ENCODE measurements at places on chromosomes 5 and 9. TPM values are rescaled to one million over a fixed set of nuclear protein-coding genes. Genes with fewer than 3 reads are reported as not detected.
A peak's percentile ranks its signal among the peaks of the same experiment; 100 is the strongest.

The RANBP3L gene
- 3.8 TPM for total RNA-seq

The CYSRT1 gene
- total RNA-seq: 1.5 TPM

The NDUFS6 gene
- 35.1 TPM for total RNA-seq

The ADAMTS13 gene
- total RNA-seq: 8.8 TPM

The TPPP gene
- 0.13 TPM for total RNA-seq

The PROB1 gene
- total RNA-seq: 1.6 TPM

The HTR4 gene
- not detected for total RNA-seq

The F12 gene
- 1.0 TPM for total RNA-seq

- no peak for DNase-seq
Observed at GRCh38 chr9:72537011-72537545, 15.7 kb downstream of the TMC1 start.

DNA sequence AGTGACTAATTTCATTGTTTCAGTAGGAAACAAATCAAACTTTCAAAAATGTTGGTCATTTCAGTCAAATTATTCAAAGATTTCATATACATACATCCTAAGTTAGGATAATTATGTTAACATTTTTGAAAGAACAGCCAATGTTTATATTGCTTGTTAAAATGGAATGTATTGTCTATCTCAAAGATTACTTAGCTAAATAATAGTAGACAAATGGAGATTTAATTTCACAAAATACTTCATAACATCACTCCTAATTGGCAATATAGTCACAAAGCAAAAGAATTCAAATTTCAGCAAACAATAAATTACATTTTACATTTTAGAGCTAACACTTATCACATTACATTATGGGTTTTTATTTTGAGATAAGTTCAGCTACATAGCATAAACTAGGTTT is 25.4 kb downstream of the STARD4 start:
- no peak for DNase-seq

- peak; percentile 10 for DNase-seq
Observed at GRCh38 chr5:6722015-6722414, 8.8 kb downstream of the TENT4A start.

DNA sequence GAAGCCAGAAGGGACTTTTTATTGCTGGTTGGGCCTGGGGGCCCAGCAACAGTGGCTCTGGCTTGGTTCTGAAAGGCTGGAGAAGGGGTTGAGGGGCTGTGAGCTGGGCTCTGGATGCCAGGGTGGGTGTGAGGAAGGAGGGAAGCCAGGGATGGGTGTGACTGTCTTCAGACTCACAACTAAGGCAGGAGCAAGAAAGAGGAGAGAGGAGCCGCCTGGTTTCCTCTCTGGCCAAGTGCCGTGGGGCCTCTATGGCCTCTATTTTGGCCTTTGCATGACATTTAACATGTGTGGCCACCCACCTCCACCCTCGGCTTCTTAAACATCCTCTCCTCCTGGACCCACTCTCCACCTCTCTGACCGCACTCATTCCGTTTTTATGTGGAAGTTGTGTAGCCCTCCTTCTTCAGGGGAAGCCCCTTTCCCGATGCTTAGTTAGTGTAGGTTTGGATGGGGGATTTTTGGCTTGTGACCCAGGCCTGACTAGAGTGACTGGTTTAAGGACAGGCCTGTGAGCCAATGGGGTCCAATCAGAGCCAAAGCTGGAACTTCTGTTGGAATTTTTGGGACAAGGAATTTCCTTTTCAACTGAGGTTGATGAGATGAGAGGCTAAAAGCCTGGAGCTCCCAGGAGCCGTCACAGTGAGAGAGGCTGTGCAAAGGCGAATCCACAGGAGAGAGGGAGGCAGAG is 517.8 kb downstream of the CCDC171 start:
- DNase-seq: no peak

DNA sequence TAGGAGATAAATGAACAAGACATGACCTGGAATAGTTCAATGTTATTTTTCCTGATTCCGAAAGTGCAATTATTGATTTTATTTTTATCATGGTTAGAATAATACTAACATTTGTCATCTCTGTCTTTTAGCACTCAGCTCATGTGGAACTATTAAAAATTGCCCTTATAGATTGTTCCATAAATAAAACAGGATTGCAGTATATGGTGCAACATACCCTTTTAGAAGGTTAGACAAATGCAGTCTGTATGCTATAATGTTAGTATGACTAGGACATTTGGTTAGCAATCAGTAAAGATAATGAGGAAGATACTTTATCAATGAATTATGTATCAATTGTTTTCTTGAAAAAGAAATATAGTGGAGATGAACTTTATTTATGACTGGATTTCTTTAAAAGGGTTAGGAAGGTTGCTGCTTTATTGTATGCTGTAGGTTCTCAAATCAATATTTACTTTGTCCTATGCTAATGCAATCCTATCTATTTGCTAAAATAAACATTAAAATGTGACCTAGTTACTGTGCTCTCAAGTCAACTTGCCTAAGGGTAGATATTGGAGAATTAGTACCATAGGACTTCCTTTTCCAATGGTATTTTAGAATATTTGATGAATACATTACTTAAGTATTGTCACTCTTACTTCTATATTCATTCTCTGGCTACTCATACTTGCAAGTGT is 348.9 kb upstream of the ISL1 start:
- DNase-seq: no peak

- DNase-seq: no peak
Observed at GRCh38 chr9:99852617-99853016, 30.9 kb downstream of the NR4A3 start.

GRCh38 chr5:149235841-149236240 is 35.8 kb upstream of the AFAP1L1 start:
- no peak for DNase-seq

DNA sequence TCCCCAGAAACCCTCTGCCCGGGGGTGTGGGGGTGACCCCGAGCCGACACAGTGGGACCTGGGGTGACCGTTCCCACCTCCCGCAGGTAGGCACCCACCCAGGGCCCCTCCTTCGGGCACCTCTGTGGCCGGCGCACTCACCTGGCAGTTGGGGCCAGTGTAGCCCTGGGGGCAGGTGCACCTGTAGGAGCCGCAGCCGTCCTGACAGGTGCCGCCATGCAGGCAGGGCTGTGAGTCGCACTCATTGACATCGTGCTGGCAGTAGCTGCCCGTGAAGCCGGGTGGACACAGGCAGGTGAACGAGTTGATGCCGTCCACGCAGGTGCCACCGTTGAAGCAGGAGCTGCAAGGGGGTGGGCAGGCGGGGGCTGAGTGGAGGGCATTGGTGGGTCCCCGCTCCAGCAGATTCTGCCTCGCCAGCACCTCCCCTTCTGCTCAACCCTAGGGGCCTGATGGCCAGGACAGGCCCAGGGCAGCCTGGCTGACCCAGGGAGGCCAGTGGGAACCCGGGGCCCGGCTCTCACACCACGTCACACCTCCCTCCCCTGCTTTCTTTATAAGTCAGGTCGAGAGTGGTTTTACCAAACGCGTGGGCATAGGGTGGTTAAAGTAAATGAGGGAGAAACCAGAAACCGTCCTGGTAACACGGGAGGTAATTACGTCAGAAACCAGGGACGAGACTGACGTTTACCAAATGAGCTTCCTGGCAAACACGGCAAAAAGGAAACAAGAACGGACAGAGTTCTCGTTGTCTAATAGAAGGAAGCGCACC is 26.1 kb upstream of the SEC16A start:
- DNase-seq: no peak

GRCh38 chr5:128537221-128537999 is 635 bp downstream of the FBN2 start:
- peak; percentile 85 for DNase-seq

- no peak for DNase-seq
Observed at GRCh38 chr9:132595319-132595718, 12.9 kb downstream of the BARHL1 start.

- no peak for DNase-seq
Observed at GRCh38 chr9:98410185-98410697, 154.8 kb upstream of the TBC1D2 start.

- DNase-seq: no peak
Observed at GRCh38 chr5:167845952-167846351, 445.5 kb upstream of the WWC1 start.

All from osteocyte (in vitro differentiated cells).